T-helper 1 cell (primary cell): ENCODE measurements at places on chromosomes 6 and 20.
A peak's percentile ranks its signal among the peaks of the same experiment; 100 is the strongest.

GRCh38 chr6:40848868-40849514 is 190.0 kb downstream of the UNC5CL start:
- DNase-seq: no peak

- DNase-seq: no peak
Observed at GRCh38 chr6:169650241-169650958, 51.4 kb downstream of the WDR27 start.

DNA sequence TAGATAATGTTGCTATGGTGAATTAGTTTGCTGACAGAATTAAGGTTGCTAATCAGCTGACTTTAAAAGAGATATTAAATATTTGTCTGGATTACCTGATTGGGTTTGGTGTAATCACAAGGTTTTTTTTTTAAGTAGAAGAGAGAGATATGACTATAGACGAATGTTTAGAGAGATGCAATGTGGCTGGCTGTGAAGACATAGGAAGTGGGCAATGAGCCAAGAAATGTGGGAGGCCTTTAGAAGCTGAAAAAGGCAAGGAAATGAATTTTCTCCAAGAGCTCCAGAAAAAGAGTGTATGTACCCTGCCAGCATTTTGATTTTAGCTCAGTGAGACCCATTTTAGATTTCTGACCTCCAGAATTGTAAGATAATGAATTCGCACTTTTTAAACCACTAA is 598.3 kb downstream of the PKHD1 start:
- DNase-seq: no peak

DNA sequence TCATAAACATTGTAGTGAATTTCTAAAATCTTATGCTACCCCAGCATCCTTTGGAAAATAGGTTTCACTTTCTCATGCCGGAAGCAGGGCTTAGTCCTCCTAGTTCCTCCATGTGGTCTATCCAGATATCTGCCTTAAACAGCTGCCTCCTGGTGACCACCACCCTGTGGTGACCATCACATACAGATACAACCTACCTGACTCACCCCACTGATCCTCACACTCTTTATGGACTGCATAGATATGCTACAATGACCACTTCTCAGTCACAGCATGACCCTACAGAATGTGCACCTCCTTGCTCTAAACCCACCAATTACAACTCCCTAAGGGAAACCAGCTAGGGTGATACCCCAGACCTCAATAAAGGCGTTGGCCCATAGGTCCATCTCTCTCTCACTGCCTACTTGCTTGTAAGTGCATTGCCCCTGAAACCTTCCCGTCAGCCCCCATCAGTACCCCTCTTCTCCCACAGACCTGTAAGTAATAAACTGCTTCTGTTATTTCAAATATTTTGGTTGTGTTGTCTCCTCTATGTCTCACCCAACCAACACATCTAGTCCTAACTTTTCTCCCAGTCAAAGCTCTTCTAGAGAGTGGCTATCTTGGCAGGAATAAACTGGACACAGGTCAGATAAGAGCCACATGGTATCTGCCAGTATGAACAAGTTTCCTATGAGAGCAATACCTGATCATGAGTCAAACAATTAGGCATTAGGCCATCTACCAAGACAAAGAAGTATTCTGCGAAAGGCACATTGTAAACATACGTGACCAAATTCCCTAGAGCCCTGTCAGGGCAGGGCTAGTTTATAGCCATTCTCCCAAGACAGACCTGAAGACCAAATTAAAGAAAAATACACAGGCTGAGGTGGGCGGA is 39.4 kb upstream of the PLEKHG1 start:
- no peak for DNase-seq

GRCh38 chr20:32236048-32236533 is 28.4 kb downstream of the POFUT1 start:
- DNase-seq: no peak

- DNase-seq: peak; percentile 92
Observed at GRCh38 chr20:34875642-34876405, 588 bp upstream of the ACSS2 start.

- no peak for DNase-seq
Observed at GRCh38 chr6:135983718-135984343, 132.3 kb downstream of the PDE7B start.

DNA sequence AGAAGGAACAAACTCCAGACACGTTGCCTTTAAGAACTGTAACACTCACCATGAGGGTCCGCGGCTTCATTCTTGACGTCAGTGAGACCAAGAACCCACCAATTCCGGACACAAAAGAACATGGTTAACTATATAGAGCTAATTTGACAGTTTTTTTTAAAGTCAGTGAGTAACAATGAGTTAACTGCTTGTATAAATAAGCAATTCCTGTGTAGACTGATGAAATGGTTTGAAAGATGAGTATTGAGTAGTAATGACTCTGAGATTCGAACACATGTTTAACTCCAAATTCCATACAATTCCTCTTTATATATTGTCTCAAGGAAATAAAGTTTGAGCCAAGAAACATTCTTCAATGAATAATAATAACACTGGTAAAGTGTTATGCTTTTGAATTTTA is 478.0 kb downstream of the MMUT start:
- no peak for DNase-seq

GRCh38 chr6:148747145-148747470 is 278 bp downstream of the UST start:
- DNase-seq: no peak

GRCh38 chr6:25219917-25220278 is 59.3 kb upstream of the CARMIL1 start:
- DNase-seq: no peak

GRCh38 chr6:82080767-82081166 is 166.8 kb downstream of the IBTK start:
- no peak for DNase-seq

- DNase-seq: no peak
Observed at GRCh38 chr6:56046576-56046975, 171.2 kb upstream of the BMP5 start.

- DNase-seq: no peak
Observed at GRCh38 chr20:51832276-51832675, 30.0 kb upstream of the SALL4 start.

- no peak for DNase-seq
Observed at GRCh38 chr6:34723203-34723602, 26.6 kb upstream of the ILRUN start.

- DNase-seq: no peak
Observed at GRCh38 chr6:47235964-47236760, 73.5 kb downstream of the TNFRSF21 start.

DNA sequence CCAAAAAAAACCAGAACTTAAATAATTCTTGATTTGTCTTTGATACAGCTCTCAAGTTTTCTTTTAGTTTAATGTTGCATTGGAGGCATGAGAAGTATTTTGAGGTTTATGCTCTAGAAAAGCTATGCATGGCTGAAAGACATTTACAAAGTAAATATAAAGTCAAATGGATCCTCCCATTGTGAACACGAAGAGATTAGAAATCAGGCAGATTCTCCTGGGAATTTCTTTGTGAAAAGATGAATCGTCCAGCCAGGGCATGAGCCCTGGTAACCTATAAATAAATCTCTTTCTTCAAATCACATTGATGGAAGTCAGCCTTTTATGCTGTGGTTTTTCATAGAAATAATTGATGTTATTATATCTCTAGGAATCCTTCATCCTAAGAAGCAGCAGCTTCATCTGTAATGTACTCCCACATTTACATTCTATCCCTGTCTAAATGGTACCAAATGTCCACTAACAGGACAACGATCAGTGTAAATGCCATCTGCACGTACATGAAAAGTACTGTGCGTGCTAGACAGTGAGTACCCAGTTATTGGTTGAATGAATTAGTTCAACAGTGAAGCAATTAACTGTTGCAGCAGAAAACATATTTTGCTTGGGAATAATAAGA is 143.6 kb downstream of the ALDH8A1 start:
- DNase-seq: no peak

DNA sequence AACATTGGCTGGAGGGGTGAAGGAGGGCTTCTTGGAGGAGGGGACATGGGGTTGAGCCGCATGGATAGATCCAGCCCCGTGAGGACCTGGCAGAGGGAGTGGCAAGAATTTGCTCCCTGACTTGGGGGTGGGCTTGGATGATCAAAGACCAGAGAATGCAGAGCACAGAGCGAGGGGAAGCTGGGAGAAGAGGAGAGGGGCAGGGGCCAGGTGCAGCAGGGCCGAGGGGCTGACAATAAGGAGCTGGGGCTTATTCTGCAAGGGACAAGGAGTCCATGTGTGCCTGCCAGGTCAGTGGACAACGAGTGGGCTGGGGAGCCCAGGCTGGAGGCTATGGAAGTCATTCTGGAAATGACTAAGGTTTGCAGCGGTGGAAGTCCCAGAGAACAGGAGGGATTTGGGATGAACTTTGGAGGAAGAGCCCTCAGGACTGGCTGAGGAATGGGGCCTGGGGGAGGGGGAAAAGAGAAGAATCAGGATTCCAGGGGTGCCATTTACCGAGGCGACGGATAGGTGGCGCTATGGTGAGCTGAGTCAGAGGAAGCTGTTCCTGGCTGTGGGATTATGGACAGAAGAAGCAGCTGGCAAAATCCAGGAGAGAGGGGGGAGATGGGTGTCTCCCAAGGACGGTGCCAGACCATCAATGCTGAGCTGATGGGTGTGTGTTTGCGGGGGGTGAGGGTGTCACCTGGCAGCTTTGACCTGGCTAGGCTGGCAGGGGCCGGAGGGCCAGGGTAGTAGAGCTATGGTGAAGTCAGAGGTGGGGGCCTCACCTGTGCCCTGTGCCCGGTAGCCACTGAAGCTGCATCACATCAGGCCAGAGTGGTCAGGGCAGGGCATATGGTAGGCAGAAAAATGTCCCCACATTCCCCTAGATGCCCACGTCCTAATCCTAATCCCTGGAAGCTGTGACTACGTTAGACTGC is 7.8 kb downstream of the KCNG1 start:
- no peak for DNase-seq

DNA sequence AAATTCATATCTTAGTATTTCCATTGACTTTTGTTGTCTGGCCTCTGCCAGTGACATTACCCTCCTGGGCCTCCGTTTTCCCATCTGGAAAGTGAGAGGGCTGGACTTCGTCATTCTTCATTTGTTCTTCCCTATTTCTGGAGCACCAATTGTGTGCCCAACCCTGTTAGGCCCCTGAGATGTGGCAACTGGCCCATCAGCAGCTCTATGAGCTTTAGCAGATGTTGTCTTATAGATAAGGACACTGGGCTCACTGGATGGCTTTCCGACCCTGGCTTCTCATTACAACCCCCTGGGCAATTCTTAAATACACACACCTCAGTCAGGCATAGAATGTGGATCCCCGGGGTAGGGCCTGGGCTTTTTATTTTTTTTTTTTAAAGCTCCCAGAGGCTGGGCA is 14.7 kb downstream of the PABPC1L start:
- no peak for DNase-seq

GRCh38 chr20:54848262-54848661 is 372.9 kb downstream of the DOK5 start:
- DNase-seq: no peak

- no peak for DNase-seq
Observed at GRCh38 chr20:57507477-57507876, 17.5 kb downstream of the CTCFL start.

DNA sequence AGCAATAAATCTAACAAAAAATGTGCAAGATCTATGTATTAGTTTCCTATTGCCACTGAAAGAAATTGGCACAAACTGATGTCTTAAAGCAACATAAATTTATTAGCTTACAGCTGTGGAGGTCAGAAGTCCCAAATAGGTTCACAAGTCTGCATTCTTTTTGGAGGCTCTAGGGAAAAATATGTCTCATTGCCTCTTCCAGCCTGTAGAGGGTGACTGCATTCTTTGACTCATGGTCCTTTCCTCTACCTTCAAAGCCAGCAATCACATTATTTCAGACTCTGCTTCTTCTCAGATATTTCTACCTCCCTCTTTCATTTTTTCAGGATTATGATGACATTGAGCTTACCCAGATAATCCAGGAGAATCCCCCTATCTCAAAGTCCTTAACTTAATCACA is 1531.1 kb downstream of the KHDRBS2 start:
- no peak for DNase-seq

- no peak for DNase-seq
Observed at GRCh38 chr6:136921936-136922684, at the start of gene SLC35D3. Gene SLC35D3, plus strand, starts transcription at chr6:136922301. Its CDS starts 128 bp downstream, at chr6:136922429.

- DNase-seq: no peak
Observed at GRCh38 chr6:168713839-168714238, 272.9 kb downstream of the SMOC2 start.

GRCh38 chr6:34249469-34250261 is 859 bp upstream of the SMIM29 start:
- DNase-seq: no peak

- no peak for DNase-seq
Observed at GRCh38 chr6:104357928-104358327, 501.8 kb downstream of the HACE1 start.

DNA sequence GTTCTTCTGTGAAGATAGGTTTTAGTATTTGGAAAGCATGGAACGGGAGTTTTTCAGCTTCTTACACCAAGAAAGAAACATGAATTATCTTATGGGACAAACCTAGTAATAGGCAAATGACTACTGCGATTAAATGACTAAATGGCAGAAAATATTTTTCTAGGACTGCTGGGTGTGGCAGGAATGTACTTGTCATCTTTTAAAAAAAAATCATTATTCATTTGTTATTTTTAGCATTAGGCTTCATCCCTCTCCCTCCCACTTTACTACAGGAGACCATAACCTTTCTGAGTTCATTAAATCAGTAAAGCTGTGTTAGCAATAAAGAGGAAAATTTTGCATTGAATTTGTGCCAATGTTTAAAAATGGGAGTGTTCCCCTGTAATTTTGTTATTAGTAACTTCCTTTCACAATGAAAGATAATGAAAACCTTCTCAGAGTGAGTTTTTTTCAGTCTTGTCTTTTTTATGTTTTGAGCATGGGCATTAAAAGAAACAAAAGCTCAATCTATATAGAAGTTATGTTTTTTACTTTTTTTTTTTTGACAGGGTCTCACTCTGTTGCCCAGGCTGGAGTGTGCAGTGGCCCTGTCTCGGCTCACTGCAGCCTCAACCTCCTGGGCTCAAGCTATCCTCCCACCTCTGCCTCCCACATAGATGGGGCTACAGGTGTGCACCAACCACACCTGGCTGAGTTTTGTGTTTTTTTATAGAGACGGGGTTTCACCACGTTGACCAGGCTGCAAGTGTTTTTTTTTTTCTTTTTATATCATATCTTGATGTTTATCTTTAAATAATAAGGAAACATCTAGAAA is 105.6 kb upstream of the CLDN20 start:
- DNase-seq: no peak

DNA sequence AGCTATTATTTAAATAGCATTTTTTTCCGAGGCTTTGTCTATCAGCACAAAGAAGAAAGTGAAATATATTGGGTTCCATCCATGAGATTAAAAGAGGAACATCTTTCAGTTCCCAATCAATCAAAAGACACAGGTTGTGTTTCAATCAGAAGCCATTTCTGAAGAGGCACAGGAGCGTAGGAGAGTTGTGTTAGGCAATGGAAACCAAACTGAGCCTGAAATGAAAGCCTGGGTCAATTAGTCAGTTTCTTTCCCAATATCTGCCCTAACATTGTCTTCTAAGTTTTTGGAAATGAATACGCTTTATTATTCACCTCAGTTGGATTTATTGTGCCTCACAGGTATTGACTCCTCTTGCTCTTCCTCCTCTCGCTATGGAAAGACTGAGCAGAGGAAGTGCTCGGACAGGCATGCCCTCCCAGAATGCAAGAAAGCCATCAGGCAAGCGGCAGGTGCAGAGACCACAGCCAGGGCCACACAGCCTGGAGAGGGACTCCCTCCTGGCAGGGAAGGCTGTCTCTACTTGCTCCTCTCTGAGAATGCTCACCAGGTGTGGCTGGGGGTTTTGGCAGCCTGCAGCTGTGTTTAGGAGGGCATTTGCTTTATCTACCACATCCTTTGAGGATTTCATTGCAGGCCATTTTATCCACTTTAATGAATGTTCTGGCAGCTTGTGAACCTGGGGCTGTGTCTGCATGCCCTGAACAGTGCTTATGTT is 100.8 kb upstream of the NEDD9 start:
- no peak for DNase-seq

- no peak for DNase-seq
Observed at GRCh38 chr6:164756142-164756541, 553.3 kb downstream of the C6orf118 start.
